ENCODE measurements at places on chromosomes 7 and 10.

GRCh38 chr10:67100951-67101350, 175.1 kb downstream of the LRRTM3 start:
- DNase-seq, result no peak

DNA sequence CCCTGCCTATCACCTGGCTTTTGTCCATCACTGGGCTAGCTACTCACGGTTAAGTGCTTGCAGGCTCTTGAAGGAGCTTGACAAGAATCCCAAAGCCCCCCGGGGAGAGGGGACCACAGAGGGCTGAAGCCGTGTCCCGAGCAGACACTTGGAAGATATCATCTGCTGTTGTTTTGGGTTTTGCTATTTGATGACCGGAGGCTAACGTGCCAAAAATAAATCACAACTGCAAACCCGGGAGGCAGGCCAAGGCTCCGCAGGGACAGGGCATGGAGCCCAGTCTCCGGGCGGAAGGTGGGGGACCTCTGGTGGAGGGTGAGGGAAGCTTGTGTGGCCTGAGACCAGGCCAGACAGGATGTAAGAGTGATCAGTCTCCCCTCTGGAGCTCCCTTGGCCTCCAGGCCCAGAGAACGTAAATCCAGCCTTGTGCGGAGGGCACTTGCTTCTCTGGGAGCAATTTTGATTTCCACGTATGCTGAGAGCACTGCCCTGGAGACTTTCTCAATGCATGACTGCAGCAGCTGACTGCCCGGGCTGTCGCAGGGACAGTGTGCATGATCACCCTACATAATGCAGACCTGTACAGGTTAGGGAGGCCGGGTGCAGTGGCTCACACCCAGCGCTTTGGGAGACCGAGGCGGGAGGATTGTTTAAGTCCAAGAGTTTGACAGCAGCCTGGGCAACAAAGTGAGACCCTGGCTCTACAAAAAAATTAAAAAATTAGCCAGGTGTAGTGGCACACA, at the start of gene PHKG1:
PHKG1 (minus strand) TSS at position 164 of the 743 bp plus-strand sequence. CDS start 4,011 bp downstream, outside the sequence.
- DNase-seq, result no peak

GRCh38 chr10:71763352-71764127, 9.8 kb downstream of the VSIR start:
- no peak for DNase-seq

- DNase-seq, result no peak
These were observed 910.3 kb downstream of the LRMDA start for GRCh38 chr10:76341740-76342139.

DNA sequence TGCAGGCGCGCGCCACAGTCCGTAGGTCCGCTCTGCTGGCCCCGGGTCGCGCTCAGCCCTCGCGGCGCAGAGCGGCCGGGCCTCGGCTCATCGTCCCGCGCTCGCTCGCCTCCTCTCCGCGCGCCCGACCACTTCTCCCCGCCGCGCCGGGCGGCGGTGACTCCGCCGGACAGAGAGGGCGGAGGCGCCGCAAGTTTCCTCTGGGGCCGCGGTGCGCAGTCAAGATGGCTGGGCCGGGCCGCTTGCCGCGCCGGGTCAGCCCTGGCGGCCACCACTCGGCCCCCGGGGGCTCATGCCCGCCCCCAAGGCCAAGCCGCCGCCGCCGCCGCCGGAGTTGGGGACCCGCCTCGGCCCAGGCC, 441 bp downstream of the FZD8 start:
- DNase-seq, result no peak
